ENCODE measurements at places on chromosomes 3 and 15.

DNA sequence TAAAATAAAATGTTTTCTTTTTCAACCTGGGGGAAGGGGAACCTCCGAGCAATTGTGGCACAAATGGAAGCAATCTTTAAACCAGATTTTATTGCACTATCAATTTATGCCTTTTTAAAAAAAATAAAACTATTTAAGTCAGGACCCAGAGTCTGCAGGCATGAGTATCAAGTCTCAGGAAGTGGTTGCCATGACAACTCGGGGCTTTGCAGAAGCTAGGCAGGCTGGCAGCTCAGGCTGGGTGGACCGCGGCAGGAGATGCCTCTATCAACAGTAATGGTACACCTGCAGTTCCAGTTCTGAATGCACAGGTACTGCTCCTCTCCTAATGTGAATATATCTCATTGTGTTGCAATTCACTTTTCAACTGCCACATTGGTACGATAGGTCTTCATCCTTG lies 447.7 kb downstream of the GABRG3 start:
- no peak for DNase-seq

DNA sequence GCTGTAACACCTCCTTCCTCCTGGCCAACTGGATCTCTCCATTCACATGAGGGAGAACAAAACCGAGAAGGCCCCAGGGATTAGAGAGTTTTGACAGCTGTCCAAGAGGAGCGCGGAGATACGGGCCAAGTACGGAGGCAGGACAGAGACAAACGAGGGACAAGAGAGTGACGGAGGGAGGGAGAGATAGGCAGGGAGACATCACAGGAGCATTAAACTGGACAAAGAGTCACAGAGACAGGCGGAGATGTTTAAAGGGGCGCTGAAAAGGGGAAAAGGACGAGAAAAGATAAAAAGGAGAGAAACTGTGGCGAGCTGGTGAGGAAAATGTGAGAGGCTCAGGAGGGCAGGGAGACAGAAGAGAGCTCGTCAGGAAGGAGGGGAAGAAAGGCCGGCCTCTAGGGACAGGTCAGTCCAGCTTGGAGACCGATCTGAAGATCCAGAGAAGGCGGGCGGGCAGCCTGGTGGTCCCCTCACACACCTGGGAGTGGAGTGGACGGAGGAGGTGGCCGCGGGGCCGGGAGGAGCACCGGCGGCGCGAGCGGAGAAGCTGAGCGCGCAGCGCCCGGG lies 40.5 kb upstream of the ROPN1 start:
- DNase-seq, result no peak

DNA sequence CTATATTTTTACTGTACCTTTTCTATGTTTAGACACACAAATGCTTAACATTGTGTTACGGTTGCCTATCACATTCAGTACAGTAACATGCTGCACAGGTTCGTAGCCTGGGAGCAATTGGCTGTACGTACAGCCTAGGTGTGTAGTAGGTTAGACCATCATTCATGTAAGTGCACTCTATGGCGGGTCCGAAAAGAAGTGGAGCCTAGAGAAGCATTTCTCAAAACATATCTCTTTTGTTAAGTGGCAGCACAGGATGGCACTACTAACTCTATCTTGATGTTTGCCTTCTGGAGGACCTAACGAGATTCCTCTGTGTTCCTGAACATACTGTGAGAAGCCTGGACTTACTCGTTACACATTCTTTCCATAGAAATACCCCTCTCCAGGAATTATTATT lies 132.3 kb upstream of the ADPGK start:
- no peak for DNase-seq

DNA sequence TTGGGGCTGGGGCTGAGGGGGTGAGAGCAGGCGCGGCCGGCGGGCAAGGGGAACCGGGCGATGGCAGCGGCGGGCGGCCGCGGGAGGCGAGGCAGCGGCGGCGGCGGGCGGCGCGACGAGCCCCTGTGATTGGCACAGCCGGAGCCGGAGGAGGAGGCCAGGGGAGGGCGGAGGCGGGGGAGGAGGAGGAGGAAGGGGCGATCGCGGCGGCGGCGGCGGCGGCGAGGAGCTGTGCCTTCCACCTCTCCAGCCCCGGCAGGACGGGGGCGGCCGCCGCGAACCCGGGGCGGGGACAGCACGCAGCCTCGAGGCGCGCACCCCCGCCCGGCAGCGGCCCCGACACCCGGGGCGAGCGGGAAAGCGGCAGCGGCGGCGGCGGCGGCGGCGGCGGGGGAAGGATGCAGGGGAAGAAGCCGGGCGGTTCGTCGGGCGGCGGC lies at the start of gene SLCO3A1:
Gene SLCO3A1 (plus strand): TSS at position 198 of the 437 bp plus-strand sequence.
- no peak for DNase-seq

DNA sequence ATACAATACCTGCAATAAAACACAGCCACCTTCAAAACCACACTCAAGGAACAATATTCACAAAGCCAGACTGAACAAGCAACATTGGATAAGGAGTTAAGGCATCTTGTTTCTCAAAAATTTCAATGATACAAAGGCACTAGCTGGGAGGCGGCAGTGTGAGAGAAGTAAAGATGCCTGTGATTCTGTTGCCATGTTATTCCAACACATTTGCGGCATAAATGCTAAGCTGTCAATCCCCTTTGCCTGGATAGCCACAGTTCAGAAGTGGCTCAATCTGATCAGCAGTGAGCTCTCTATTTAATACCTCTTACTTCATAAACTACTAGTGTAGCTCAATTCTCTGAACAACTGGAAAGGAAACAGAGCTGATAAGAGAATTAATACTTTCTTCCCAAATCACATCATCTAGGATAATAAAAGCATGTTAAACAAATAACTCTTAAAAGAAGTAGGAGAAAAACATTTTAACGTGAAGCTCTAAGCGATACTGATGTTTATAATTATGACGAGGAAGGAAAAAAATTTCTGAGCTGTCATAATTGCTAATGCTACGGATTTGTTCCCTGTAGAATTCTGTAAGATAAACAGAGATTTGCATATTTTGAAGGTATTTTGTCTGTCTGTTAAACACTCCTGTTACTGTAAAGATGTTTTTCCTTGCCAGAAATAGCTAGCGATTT lies 358.4 kb downstream of the FOXP1 start:
- no peak for DNase-seq

DNA sequence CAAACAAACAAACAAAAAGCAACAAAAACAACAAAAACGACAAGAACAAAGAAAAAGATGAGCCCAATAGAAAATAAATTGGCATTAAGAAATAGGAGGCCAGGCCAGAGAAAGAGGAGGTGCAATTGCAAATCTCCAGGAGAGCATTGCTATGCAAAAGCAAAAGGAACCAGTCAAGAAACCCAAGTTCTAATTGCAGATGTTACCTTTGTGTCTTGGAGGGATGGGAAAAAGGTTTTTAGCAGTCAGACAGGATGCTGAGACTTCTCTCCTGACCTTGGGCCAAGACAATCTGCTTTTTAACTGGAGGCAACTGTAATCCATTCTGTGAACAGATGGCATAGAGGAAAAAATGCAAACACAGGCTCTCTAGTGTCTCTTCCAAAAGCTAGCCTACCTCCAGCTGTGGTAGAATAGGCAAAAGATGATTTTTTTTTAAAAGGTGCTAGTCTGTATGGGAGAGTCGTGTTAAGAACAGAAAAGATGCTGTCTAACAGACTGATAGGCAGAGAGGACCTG lies 56.4 kb downstream of the LSAMP start:
- no peak for DNase-seq

- no peak for DNase-seq
These were observed 197.0 kb downstream of the LPP start for GRCh38 chr3:188350961-188351360.

GRCh38 chr3:9496893-9497292 lies 56.7 kb downstream of the LHFPL4 start:
- DNase-seq, result no peak

DNA sequence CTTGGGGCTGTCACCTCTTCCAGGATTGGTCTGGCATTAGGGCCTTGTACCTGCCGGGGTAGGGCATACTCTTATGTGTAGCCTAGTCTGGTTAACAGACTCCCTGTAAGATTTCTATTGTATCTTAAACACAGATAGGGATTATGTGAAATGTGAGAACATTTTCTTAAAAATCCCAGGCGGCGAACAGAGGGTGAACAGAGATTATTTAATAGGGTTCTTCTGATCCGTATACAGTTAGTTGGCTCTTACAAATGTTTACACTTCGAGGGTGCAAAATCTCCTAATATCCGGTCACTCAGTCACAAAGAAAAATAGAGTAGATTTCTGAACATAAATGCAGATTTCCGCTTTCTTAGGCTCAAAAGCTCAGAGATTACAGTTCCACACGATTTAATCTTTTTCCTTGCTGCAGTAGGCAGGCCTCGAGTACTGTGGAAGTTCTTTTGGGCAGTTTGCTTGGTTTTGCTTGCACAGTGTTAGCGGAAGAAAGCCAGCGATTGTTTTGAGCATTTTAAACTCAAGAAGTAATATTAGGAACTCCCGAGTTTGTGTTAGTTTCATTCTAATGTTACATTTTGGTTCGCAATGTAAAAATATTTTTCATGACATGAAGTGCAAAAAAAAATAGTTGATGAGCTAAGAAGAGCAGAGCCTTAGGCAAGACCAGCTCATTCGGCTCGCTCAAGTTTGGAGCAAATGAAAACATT lies 993 bp downstream of the PLCL2 start:
- DNase-seq, result peak; percentile 46

DNA sequence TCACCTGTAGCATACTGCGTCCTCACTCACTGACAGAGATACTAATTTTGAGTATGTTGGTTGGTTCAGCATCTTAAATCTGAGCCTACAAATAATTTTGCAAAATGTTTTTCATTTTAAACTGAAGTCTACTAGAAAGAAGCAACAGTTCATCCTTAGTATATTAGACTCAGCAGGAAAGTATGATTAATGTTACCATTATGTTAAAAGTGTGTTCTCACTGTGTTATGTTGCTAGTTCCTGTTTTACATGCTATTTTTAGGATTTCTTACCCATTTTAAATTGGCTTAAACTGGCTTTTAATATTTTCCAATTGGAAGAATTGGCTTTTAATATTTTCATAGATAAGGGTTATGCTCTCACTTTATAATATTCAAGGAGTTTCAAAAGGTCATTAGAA lies 25.7 kb downstream of the ACKR4 start:
- no peak for DNase-seq

DNA sequence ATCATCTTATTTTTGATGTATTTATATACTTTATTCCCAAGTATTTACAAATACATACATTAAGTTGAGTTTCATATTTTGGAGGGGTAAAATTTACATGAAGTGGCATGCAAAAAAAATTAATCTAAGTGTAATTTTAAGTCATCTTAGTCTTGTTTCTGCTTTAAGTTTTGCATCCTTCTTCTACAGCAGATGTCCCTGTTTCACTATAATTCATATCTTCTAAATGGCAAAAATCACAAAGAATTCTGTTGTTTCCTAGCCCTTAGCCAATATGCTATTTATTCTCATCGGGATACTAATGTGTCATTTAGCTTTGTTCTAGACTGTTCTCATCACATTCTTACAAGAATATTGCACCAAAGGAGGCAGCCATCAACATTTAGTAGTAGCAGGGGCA lies 831.9 kb downstream of the GBE1 start:
- DNase-seq, result no peak

DNA sequence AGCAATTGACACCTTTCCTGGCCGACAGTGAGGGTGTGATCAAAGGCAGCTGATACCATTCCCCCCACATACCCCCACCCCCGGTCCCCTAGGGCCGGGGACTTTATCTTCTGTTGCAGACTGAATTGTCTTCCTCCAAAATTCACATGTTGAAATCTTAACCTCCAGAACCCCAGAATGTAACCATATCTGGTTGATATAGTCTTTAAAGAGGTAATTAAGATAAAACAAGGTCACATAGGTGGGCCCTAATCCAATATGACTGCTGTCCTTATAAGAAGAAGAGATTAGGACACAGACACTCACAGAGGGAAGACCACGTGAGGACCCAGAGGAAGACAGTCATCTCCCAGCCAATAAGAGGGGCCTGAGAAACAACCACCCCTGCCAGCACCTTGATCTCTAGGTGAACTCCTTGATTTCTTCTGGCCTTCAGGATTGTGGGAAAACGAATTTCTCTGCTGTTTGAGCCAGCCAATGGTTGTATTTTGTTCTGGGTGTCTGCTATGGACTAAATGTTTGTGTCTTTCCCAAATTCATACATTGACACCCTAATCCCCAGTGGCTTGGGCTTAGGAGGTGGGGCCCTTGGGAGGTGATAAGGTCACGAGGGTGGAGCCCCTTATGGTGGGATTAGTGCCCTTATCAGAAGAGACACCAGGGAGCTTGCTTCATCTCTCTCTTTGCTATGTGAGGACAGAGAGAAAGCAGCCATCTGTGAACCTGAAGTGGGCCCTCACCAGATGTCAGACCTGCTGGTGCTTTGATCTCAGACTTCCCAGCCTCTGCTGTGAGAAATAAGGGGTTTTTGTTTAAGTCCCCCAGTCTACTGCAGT lies 144.0 kb downstream of the CHSY1 start:
- no peak for DNase-seq

DNA sequence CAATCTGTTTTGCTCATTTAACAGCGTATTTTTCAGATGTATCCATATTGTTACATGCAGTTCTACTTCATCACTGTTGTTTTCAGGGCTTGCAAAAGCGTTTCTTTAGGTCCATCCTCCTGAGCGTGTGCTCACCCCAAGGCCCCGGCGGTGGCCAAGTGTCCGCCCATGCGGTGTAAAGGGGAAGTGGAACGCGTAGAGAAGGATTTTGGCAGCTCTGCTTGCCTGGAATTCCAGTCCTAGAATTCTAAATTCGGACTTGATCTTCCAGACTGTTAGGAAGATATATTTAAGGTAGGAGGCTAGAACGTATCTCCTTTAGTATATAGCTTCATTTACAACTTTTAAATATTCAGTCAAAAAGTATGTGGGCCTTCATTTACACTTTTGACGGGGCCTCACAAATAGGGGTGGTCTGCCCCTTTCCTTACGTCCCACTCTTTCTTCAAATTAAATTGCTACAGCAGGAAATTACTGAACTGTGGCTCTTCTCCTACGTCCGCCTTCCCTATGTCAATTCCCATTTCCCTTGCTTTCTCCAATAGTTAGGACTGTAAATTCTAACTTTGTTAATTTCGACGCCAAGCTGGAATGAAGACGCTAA lies 609 bp upstream of the TBC1D23 start:
- no peak for DNase-seq

DNA sequence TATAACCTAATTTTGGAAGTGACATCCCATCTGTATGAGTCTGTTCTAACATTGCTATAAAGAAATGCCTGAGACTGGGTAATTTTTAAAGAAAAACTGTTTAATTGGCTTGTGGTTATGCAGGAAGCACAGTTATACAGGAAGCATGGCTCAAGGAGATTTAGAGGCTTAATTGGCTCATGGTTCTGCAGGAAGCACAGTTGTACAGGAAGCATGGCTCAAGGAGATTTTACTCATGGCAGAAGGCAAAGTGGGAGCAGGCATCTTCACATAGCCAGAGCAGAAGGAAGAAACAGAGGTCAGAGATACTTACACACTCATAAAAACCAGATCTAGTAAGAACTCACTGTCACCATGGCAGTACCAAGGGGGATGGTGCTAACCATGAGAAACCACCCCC lies 193.1 kb upstream of the ADAMTS9 start:
- no peak for DNase-seq

- peak; percentile 52 for DNase-seq
These were observed 21.4 kb downstream of the ACKR2 start for GRCh38 chr3:42830437-42831320.
